ENCODE measurements at places on chromosomes 7 and 10. TPM values are rescaled to one million over a fixed set of nuclear protein-coding genes. Genes with fewer than 3 reads are reported as not detected.
A peak's percentile ranks its signal among the peaks of the same experiment; 100 is the strongest.

DNA sequence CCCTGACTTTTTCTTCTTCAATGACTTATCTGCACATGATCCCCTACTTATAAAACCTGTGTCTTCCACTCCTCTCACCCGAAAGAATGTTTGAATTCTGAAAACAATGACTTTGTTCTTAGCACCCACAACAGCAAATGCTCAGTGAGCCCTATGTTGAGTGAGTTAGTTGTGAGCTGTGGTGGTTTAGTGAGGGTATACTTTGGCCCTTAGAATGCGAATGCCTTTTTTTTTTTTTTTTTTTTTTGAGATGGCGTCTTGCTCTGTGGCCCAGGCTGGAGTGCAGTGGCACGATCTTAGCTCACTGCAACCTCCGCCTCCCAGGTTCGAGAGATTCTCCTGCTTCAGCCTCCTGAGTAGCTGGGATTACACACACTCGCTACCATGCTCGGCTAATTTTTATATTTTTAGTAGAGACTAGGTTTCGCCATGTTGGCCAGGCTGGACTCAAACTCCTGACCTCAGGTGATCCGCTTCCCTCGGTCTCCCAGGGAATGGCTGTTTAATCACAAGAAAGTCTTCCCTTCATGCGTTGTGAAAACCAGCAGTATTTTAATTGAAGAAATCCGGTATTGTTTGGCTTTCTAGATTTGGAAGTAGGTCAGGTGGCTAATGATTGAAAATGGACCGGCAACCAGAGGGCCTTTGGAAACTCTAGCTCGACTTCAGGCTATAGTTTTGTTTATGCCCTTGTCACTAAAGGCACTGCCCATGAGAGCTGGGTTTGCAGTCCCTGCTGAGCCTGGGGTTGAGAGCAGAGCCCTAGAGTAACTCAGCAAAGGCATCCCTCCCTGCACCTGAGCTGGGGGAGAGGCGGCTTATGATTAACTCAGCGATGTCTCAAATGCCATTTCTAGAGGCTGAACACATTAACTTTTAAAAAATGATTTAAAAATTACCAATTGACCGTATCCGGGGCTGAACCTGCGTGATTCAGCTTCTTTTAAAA lies 41.3 kb downstream of the CUX1 start:
- no peak for DNase-seq

- no peak for DNase-seq
Measured at GRCh38 chr10:48769706-48770435, 85.2 kb downstream of the WDFY4 start.

DNA sequence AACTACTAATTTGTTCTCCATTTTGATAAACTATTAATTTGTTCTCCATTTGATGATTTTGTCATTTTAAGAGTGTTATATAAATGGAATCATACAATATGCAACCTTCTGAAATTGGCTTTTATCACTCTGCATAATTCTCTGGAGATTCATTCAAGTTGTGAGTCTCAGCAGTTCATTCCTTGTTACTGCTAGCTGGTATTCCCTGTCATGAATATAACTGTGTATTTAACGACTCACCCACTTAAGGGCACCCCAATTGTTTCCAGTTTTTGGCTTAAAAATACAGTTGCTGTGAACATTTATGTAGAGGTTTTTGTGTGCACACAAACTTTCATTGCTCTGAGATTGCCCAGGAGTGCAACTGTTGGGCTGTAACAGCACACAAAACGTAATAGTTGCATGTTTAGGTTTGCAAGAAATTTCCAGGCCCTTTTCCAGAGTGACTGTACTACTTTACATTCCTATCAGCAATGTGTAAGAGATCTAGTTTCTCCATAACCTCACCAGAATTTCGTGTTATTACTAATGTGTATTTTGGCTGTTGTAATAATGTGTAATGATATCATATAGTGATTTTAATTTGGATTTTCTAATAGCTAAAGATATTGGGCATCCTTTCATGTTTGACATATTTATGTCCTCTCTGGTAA lies 153.2 kb upstream of the ADCY1 start:
- no peak for DNase-seq

DNA sequence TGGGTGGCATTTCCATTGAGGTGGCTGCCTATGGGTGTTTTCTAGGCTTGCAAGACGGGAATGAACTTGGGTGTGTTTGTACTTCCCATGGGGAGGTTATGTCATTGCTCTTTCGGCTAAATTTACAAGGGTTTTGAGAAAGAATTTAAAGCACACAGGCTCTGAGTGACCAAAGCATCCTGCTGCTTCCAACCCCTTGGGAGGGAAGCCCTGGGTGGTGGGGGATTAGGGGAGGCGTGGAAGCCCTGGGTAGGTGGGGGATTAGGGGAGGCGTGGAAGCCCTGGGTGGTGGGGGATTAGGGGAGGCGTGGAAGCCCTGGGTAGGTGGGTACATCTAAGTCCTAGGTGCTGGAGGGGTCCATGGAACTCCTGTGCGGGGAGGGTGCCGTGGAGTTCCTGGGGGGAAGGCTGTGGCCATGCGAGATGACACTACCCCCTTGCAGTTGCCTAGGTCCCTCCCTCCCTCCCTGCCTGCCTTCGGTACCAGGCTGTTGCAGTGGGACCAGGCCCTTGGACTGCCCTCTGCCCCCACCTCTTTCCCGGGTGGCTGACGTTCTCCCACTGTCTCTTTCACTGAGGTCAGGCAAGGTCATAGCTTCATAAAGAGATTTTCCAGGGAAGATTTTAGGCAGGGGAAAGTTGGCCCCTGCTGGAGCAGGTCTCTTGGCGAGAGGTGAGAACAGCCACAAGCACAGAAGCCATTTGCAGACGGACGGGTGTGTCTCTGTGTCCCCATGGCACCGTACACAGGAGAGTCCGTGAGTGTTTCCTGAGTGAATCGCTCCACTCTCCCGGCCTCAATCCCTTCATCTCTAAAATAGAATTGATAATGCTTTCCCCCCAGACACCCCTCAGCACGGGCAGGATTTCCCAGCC lies 19.5 kb downstream of the PRF1 start:
- peak; percentile 41 for DNase-seq

DNA sequence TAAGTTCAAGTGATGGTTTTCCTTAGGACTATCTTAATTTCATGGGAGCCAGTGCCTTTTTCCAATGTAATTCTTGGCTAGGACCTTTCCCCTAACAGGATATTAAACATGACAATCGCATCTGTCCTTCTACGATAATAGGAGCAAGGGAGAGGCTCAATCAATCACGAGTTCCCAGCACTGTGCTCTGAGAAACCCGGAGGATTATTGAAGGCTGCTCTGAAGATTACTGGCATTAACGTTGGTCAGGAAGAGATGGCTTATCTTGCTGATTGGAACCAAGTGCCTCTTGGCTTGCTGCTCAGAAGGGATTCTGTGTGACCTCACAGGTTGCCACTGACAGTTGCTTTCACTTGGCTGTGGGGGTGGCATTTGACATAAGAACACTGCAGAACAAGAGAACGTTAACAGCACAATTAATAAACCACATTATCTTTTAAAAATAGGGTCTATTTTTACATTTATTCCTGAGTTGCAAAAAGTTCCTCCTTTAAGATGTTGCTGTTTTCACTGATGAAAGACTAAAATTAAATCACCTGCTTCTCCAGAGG lies 252.1 kb upstream of the TAC1 start:
- no peak for DNase-seq

- DNase-seq = no peak
Measured at GRCh38 chr7:21566094-21566493, 23.3 kb downstream of the DNAH11 start.

METTL27 gene
- 2.3 TPM for total RNA-seq

ECHDC3 gene
- 39.4 TPM for total RNA-seq

SCIN gene
- total RNA-seq = 14.3 TPM

CTAGE15 gene
- total RNA-seq = 0.93 TPM

COX15 gene
- total RNA-seq = 32.2 TPM

HOXA6 gene
- 6.5 TPM for total RNA-seq

ST8SIA6 gene
- 13.9 TPM for total RNA-seq
